ENCODE measurements at places on chromosomes 5 and 9.

- DNase-seq = no peak
These were observed 177.9 kb upstream of the KLF4 start for GRCh38 chr9:107667231-107668070.

DNA sequence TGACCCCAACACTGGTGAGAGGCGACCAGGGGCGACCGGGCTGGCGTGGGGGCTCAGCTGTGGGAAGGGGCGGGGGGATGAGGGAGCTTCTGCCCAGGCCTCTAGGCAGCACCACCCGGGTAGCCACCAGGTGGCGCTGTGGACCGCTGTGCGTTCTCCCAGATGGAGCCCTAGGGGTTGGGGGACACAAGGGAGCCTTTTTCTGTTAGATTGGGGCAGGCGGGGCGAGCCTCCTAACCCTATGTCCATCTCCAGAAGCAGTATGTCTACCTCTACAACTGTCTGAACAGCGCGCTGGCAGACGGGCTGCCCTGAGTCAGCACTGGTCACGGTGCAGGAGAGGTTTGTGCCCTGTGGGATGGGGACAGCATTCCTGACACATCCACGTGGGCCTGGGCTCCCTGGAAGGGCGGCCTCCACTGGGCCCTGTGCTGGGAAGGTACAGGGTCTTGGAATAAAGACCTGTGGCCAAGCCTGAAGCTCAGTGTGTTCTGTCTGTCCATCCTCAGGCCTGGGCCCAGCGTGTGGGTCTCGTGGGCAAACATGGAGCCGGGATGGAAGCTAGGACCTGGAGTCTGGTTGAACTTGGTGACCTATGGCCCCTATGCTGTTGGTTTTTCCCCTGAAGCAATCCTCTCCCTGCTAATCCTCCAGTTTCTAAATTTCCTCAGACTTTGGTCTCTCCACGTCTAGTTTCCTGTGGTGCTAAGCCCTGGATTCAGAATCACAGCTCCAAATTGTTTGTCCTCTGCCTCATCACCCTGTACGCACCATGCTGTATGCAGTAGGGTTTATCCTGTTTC, 23.1 kb upstream of the SPTLC1 start:
- no peak for DNase-seq

- no peak for DNase-seq
These were observed 191.2 kb downstream of the DAB2IP start for GRCh38 chr9:121842612-121842978.

DNA sequence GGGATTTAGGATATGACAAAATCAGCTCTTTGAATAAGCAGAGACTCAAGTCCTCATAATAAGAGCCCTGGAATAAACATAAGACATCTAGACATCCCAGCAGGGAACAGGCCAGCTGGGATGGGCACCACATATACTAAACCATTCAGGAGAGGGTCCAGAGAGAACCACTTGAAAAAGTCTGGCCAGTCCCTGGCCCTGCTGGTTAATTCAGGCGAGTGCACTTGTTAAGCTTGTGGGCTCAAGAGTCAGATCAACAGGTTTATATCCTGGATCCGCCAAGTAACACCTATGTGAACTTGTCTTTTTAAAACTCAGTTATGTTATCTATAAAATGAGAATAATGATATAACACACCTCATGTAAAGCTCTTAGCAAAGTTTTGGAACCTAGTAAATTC, 63.3 kb downstream of the CAVIN4 start:
- no peak for DNase-seq

GRCh38 chr5:74798977-74799911, 32.2 kb downstream of the NSA2 start:
- no peak for DNase-seq

- no peak for DNase-seq
These were observed 25.4 kb upstream of the TOMM5 start for GRCh38 chr9:37617832-37618231.

DNA sequence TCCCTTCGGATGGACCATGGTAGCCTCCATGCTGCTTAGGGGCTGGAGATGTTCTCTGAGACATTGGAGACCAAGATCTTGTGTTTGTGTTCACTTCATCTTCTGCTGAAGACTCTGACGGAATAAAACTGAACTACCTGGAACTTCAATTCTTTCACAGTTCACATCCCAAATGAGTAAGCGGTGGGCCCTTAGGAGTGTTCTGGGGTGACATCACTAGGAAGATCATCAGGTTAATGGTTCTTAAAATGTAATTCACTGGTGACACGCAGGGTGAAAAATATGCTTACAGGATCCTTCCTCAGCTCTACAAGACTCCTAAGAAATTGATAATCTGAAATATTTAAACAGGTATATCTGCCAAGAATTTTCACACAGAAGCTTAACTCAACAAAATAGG, 561.5 kb downstream of the SEMA5A start:
- no peak for DNase-seq

GRCh38 chr5:6087576-6087975, 290.8 kb downstream of the MED10 start:
- DNase-seq = no peak

- DNase-seq = no peak
These were observed 72.0 kb upstream of the CTSL start for GRCh38 chr9:87653941-87654340.

GRCh38 chr5:65796269-65796668, 74.3 kb downstream of the NLN start:
- DNase-seq = no peak
